ENCODE measurements at places on chromosomes 4 and X.

GRCh38 chrX:78886550-78886949 is 58.6 kb upstream of the P2RY10 start:
- no peaks in the 10 kb centered on the region for H3K4me1 ChIP-seq
- no peaks in the 10 kb centered on the region for H3K27me3 ChIP-seq
- no peaks in the 10 kb centered on the region for H3K36me3 ChIP-seq
- no peak overlapping the region for H3K4me3 ChIP-seq

GRCh38 chr4:123623611-123624010 is 227.0 kb downstream of the SPRY1 start:
- no peak for DNase-seq
- H3K36me3 ChIP-seq: no peaks in the 10 kb centered on the region
- peaks cover 3% of the 10 kb centered on the region for H3K4me1 ChIP-seq
- H3K27me3 ChIP-seq: no peaks in the 10 kb centered on the region

- no peak overlapping the region for H3K4me3 ChIP-seq
- no peaks in the 10 kb centered on the region for H3K4me1 ChIP-seq
- H3K36me3 ChIP-seq: no peaks in the 10 kb centered on the region
- DNase-seq: no peak
- no peak overlapping the region for H3K27ac ChIP-seq
- no peaks in the 10 kb centered on the region for H3K27me3 ChIP-seq
Measured at GRCh38 chr4:137427411-137427810, 104.9 kb downstream of the PCDH18 start.

- no peak overlapping the region for H3K4me3 ChIP-seq
- H3K36me3 ChIP-seq: no peaks in the 10 kb centered on the region
- no peaks in the 10 kb centered on the region for H3K27me3 ChIP-seq
- no peak for DNase-seq
- peak overlapping the region; percentile 69 for H3K27ac ChIP-seq
Measured at GRCh38 chr4:76811604-76812412, 86.1 kb downstream of the SOWAHB start.

DNA sequence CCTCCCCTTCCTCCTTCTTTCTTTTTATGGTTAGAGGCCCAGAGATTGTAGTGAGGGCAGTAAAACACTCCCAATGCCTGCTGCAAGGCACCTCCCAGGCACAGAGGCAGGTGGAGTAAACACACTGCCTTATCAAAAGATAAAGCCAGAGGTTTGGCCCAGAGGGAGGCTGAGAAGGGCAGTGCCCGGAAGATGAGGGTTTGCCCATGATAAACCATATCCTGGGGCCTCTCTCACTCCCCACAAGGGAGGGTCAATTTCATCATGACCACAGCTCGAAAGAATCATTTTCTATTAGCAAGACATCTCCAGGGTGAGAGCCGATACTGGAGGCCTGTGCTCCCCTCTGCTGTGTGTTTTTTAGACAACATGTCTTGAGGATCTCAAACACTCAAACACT is 98.5 kb upstream of the FAM9C start:
- no peak for DNase-seq
- H3K27ac ChIP-seq: no peak overlapping the region
- no peak overlapping the region for H3K4me3 ChIP-seq
- H3K4me1 ChIP-seq: no peaks in the 10 kb centered on the region
- no peaks in the 10 kb centered on the region for H3K36me3 ChIP-seq

All from spinal cord (tissue), 10 donors.